ENCODE measurements at places on chromosomes 7 and 10.

DNA sequence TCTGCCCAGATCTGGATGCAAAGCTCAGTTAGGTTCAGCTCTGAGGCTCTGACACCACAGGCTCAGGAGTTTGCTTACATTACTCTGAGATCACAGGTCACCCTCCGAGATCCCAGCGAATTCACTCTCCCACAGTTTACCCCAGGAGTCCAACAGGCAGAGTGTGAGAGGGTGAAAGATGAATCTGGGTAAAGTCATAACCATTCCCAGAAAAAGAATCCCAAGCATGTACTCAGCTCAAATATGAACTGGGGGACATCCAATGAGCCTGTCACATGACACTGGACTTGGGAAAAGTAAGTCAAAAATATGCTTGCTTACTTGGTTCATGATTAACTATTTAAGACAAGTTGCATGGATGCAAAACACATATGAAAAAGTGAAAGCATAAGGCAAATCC, 110.3 kb upstream of the ARID5B start:
- H3K27ac ChIP-seq = no peak overlapping the region
- H3K27me3 ChIP-seq = no peaks in the 10 kb centered on the region
- H3K36me3 ChIP-seq = no peaks in the 10 kb centered on the region
- no peak for DNase-seq
- H3K4me1 ChIP-seq = peaks cover 34% of the 10 kb centered on the region

- H3K27me3 ChIP-seq = no peaks in the 10 kb centered on the region
- H3K4me1 ChIP-seq = peaks cover 45% of the 10 kb centered on the region
- H3K27ac ChIP-seq = peak overlapping the region; percentile 55
- DNase-seq = no peak
Observed at GRCh38 chr10:13890233-13891127, 303.7 kb downstream of the PRPF18 start.

DNA sequence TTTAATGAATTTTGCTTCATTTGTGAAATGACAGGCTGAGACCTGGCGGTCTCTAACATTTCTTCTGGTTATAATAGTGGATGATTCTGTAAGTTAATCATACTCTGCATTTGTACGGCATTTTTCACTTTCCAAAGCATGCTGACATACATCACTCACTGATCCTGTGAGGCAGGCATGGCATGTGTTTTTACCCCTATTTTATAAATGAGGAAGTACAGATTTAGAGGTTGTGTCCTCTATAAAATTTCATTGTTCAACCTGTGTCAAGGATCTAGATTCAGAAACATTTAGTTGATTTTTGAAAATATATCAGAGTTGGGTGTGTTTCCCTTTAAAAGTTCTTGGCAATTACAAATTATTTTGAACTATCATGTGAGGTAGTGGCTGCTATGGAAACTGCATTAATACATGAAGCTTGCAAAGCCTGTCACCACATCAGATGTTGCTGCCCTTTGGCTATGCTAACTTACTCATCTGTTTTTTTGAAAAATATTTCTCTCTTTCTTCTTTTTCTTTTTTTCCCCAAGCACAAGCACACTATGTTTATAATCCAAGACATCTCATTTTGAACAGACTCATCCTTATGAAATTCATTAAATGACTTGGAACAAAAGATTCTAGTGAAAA, 172.7 kb downstream of the GNAI1 start:
- no peaks in the 10 kb centered on the region for H3K4me1 ChIP-seq
- no peak overlapping the region for H3K27ac ChIP-seq
- DNase-seq = no peak
- H3K4me3 ChIP-seq = no peak overlapping the region
- H3K36me3 ChIP-seq = no peaks in the 10 kb centered on the region

- H3K27me3 ChIP-seq = no peaks in the 10 kb centered on the region
- H3K36me3 ChIP-seq = no peaks in the 10 kb centered on the region
- DNase-seq = peak; percentile 53
- no peak overlapping the region for H3K27ac ChIP-seq
- no peak overlapping the region for H3K4me3 ChIP-seq
- H3K4me1 ChIP-seq = no peaks in the 10 kb centered on the region
Observed at GRCh38 chr7:106568680-106569499, 92.1 kb downstream of the CCDC71L start.

- no peak for DNase-seq
- H3K27ac ChIP-seq = no peak overlapping the region
- no peak overlapping the region for H3K4me3 ChIP-seq
Observed at GRCh38 chr7:70210936-70211310, 612.6 kb downstream of the AUTS2 start.

- H3K4me1 ChIP-seq = peaks cover 41% of the 10 kb centered on the region
- H3K27ac ChIP-seq = peak overlapping the region; percentile 14
- no peak for DNase-seq
Observed at GRCh38 chr10:22335173-22335933, 9.9 kb upstream of the SPAG6 start.

DNA sequence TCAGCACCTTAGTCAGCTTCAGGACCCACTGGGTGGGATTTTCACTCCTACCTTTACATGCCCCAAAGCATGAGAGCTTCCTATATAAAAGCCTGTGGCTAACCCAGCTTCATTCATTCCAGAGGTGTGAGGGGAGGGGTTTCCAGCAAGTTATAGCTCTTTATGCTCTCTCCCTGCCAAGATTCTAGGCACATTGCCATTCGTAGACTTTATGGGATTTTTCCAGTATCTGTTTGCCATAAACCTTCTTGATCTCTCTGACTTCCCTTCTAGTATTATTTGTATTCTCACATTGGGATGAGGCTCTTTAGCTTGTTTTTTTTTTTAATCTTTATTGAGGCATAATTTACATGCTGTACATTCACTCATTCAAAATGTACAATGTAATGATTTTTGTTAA, 67.5 kb downstream of the POU6F2 start:
- H3K4me3 ChIP-seq = no peak overlapping the region
- H3K4me1 ChIP-seq = no peaks in the 10 kb centered on the region
- H3K36me3 ChIP-seq = no peaks in the 10 kb centered on the region
- H3K27ac ChIP-seq = no peak overlapping the region
- H3K27me3 ChIP-seq = no peaks in the 10 kb centered on the region

- H3K27ac ChIP-seq = no peak overlapping the region
- no peaks in the 10 kb centered on the region for H3K4me1 ChIP-seq
- H3K36me3 ChIP-seq = no peaks in the 10 kb centered on the region
- H3K27me3 ChIP-seq = no peaks in the 10 kb centered on the region
Observed at GRCh38 chr7:21641546-21641945, 98.7 kb downstream of the DNAH11 start.

GRCh38 chr10:75426880-75427279, 4.5 kb upstream of the LRMDA start:
- H3K27ac ChIP-seq = no peak overlapping the region
- no peak overlapping the region for H3K4me3 ChIP-seq

DNA sequence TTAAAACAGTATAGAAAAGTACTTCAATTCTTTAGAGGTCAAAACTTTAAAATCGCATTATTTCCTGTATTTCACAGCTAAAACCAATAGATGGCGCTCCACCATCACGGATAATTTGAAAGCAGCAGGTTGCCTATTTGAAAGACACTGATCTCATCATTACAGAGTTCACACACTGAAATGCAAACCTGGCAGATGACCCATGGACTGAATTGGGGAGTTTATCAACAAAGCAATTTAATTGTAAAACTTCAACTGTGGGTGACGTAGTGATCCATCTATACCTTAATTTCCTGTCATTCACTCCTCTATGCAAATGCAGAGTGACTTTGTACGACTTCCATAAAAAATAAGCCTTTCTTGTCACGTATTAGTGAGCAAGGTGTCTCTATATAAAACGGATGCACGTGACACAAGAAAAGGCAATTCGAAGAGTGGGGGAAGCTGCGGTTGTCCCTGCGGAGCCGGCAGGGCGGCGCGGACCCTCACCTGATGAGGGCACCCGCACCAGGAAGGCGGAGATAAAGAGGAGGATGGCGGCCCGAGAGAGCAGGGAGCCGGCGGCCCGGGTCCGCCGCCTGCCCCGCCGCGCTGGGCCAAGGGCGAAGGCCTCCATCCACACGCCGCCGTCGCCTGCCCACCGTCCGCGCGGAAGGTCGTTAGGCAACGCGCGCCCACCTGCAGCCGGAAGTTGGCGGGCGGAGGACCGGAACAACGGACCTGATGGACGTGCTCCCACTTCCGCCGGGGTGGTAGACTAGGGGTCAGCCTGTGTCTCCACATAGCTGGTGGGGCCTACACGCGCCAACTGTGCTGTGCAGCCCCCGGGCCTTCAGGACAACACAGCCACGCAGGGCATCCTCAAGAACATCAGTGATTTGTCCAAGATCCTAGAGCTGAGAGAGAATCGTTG, at the start of gene ZPBP:
Gene ZPBP, minus strand, starts transcription at position 668 of the 913 bp plus-strand sequence. Its CDS starts 52 bp downstream, at position 616.
- H3K4me3 ChIP-seq = peak within 1 kb of the TSS; percentile 54
- no peak within 1 kb of the TSS for H3K27ac ChIP-seq
- no peaks in the 10 kb centered on the region for H3K36me3 ChIP-seq
- no peaks in the 10 kb centered on the region for H3K27me3 ChIP-seq

- no peaks in the 10 kb centered on the region for H3K27me3 ChIP-seq
- no peaks in the 10 kb centered on the region for H3K4me1 ChIP-seq
- DNase-seq = no peak
- H3K36me3 ChIP-seq = peaks cover 22% of the 10 kb centered on the region
- H3K27ac ChIP-seq = no peak overlapping the region
Observed at GRCh38 chr7:135183478-135183877, 13.0 kb upstream of the CYREN start.

DNA sequence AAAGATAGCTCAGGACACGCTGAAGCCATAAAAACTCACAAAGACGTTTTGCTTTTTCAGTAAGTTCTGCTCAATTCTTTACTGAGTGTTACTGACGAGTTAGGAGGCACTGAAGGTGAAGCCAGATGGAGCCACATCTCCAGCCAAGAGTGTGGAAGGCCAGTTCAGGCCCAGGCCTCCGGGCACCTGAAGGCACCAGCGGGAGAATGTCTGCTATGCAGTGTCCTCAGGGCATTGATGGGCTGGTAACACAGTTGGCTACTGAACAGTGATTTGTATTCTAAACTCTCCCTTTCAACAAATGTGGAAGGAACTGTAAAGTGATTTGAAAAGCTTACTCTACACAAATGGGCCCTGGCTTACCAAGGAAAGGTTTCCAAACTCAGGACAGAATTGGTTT, 64.8 kb upstream of the SVIL start:
- H3K27me3 ChIP-seq = no peaks in the 10 kb centered on the region
- H3K36me3 ChIP-seq = no peaks in the 10 kb centered on the region
- peaks cover 10% of the 10 kb centered on the region for H3K4me1 ChIP-seq

- no peaks in the 10 kb centered on the region for H3K36me3 ChIP-seq
- H3K4me3 ChIP-seq = no peak overlapping the region
- DNase-seq = no peak
- peaks cover 29% of the 10 kb centered on the region for H3K4me1 ChIP-seq
- H3K27me3 ChIP-seq = no peaks in the 10 kb centered on the region
Observed at GRCh38 chr7:140390034-140390433, 8.3 kb downstream of the SLC37A3 start.

- H3K4me1 ChIP-seq = no peaks in the 10 kb centered on the region
- no peak overlapping the region for H3K4me3 ChIP-seq
- no peak overlapping the region for H3K27ac ChIP-seq
- no peaks in the 10 kb centered on the region for H3K27me3 ChIP-seq
- DNase-seq = no peak
Observed at GRCh38 chr7:41244246-41244645, 458.6 kb downstream of the INHBA start.

- H3K27ac ChIP-seq = peak overlapping the region; percentile 87
- H3K4me1 ChIP-seq = peaks cover 37% of the 10 kb centered on the region
- no peak overlapping the region for H3K4me3 ChIP-seq
- H3K36me3 ChIP-seq = no peaks in the 10 kb centered on the region
Observed at GRCh38 chr7:100166970-100167911, 1.2 kb downstream of the GAL3ST4 start.

DNA sequence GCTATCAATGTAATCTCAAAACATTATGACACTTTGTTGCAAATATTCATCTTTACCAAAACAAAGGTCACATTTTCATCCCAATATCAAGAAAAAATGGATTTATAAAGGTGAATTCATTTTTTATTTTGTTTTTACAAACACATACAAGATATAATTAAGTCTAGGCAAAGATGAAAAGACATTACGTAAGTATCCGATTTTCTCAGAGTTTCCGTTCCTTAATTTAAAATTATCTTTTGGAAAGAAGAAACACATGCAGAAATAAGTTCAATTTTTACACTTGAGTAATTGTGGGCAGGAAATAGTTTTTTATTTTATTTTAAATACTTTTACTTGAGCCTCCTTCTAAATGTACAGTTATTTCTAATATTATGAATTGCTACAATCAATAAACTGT, 24.6 kb downstream of the RTKN2 start:
- no peaks in the 10 kb centered on the region for H3K27me3 ChIP-seq
- no peaks in the 10 kb centered on the region for H3K36me3 ChIP-seq
- DNase-seq = no peak
- H3K27ac ChIP-seq = no peak overlapping the region
- H3K4me3 ChIP-seq = no peak overlapping the region

- no peak for DNase-seq
- H3K27ac ChIP-seq = peak overlapping the region; percentile 76
- no peaks in the 10 kb centered on the region for H3K4me1 ChIP-seq
- no peaks in the 10 kb centered on the region for H3K27me3 ChIP-seq
Observed at GRCh38 chr10:117004227-117005025, 561 bp downstream of the SHTN1 start.

- no peak overlapping the region for H3K4me3 ChIP-seq
- H3K27ac ChIP-seq = no peak overlapping the region
- H3K36me3 ChIP-seq = no peaks in the 10 kb centered on the region
Observed at GRCh38 chr10:95716466-95716865, 22.7 kb upstream of the TCTN3 start.

GRCh38 chr10:89649051-89649450, 4.0 kb upstream of the PANK1 start:
- no peaks in the 10 kb centered on the region for H3K36me3 ChIP-seq
- peaks cover 3% of the 10 kb centered on the region for H3K4me1 ChIP-seq
- DNase-seq = no peak
- no peak overlapping the region for H3K27ac ChIP-seq
- no peak overlapping the region for H3K4me3 ChIP-seq

DNA sequence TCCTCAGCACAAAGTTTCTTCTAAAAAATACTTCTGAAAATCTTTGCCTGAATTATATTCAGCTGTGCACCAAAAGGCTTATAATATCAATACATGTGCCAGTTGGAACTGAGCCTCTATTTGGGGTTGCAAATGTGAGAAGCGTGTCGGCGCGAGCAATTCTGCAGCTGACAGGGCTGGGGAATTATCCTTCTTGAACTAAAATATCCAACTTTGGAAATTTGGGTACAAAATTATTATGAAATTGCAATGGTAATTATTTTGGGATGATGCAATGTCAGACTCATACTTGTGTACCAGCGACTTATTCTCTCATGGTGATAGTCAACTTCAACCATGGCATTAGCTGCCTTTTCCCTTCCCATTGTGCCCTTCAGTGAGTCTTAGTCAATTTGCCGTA, 507.0 kb upstream of the KLF6 start:
- DNase-seq = peak; percentile 40
- H3K27ac ChIP-seq = no peak overlapping the region
- H3K4me1 ChIP-seq = no peaks in the 10 kb centered on the region
- no peaks in the 10 kb centered on the region for H3K27me3 ChIP-seq

DNA sequence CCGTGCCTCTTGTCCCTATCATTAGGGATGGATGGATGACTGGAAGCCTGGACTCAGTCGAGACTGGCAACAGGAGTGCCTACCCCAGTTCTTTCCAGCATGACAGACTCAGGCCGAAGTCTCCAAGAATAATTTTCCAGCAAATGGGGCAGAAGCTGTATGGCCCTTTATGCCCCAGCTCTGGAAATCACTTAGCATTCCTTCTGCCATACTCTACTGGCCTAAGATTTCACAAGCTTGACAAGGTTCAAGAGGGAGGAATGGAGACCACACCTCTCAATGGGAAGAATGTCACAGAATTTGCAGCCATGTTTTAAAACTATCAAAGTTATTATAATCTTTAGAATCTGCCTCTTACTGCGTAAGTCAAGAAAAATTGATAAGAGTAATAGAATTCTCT, 39.0 kb upstream of the RTKN2 start:
- DNase-seq = no peak
- H3K36me3 ChIP-seq = no peaks in the 10 kb centered on the region
- no peak overlapping the region for H3K4me3 ChIP-seq
- H3K27ac ChIP-seq = no peak overlapping the region
- H3K4me1 ChIP-seq = no peaks in the 10 kb centered on the region
